ENCODE measurements at places on chromosomes 2 and 18.

GRCh38 chr2:104876606-104877570 is 23.0 kb downstream of the POU3F3 start:
- DNase-seq = no peak

- no peak for DNase-seq
These were observed 11.6 kb downstream of the BMPR2 start for GRCh38 chr2:202387608-202388342.

GRCh38 chr2:197486175-197486574 is 13.5 kb downstream of the HSPD1 start:
- DNase-seq = no peak

GRCh38 chr18:57741273-57741672 is 61.8 kb downstream of the ATP8B1 start:
- no peak for DNase-seq

DNA sequence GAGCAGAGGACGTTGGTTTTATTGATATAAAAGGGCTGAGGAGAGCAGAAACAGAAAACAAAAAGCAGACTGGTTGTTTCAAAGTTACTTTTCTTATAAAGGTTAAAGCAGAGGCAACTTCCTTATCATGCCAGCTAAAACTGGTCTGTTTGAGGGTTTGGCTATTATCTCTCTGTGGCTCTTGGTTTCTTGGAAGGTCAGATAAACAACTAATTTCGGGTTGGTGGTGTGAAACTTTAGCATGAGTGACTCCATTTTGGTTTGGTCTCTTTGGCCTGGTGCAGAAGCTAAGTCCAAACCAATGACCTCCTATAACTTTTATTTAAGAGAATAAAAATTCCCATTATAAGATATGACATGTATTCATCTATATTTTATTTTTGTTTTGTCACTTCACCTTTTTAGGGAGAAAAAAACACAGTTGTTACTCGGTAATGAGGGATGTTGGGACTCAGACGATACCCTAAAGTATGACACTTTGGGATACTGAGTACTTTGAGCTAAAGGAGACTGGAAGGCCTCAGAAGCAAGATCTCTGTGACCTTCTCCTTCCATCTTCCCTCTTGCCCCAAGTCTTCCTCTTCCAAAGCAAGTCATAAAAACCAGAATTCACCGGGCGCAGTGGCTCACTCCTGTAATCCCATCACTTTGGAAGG is 23.3 kb downstream of the TNFAIP6 start:
- DNase-seq = no peak

GRCh38 chr18:78580835-78581339 is 398.7 kb upstream of the SALL3 start:
- no peak for DNase-seq

- no peak for DNase-seq
These were observed 304.0 kb downstream of the DYSF start for GRCh38 chr2:71757351-71757750.

DNA sequence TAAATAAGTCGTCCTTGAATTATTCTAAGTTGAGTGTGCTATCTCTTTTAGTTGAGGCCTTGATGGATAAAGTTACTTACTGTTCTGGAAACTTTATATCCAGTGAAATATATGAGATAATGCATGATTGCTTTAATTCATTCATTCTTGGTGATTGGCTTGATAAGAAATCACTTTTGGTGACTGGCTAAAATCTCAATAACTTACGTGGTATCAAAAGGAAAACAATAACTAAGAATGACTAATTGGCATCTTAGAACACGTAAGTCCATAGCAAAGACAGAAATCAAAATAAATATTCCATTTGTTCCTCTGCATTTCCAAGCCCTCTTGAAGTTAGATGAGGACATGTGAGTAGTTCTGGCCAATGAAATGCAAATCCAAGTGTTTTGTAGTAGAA is 251.6 kb downstream of the NUP35 start:
- DNase-seq = no peak

GRCh38 chr2:160251569-160251968 is 51.5 kb upstream of the ITGB6 start:
- DNase-seq = no peak

Data from left renal pelvis (tissue), 4 donors.